Skeletal muscle cell (primary cell): ENCODE measurements at places on chromosomes 1 and 21.

DNA sequence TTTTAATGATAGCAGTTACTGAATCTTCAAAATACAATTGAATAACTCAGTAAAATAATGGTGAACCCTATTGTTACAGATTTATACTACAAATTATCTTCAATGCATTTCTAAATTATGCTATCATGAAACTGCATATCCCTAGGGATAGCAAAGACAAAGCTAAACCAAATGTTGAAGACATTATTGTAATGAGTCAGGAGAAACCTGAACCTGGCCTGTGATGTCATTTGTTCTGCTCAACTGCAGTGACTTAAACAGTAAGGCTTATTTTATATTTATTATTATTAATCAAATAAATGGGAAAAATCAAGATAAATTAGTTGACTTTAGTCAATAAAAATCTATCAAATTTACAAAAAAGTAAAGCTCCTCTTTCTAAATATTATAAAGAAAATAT, 100.3 kb downstream of the UCHL5 start:
- peak; percentile 81 for DNase-seq

- no peak for DNase-seq
These were observed 49.7 kb upstream of the DISP3 start for GRCh38 chr1:11429226-11429625.

GRCh38 chr1:174164826-174165225, 5.5 kb downstream of the RABGAP1L start:
- no peak for DNase-seq

DNA sequence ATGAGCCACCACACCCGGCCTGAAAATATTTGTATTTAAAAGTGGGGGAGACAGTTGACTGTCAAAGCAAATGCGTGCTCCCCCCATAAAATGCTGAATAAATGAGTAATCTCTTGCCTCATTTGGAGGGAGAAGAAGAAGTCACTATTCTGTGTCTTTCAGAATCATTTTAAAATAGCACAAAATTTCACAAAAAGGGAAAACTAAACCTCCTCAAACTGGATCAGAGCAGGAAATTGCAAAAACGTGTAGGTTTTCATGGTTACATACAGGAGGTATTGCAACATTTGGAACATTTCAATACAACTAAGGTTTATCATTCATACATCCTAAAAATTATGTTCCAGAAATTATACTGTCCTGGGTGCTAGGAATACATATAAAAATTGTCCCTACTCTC, 13.6 kb downstream of the MTF1 start:
- DNase-seq, result no peak

DNA sequence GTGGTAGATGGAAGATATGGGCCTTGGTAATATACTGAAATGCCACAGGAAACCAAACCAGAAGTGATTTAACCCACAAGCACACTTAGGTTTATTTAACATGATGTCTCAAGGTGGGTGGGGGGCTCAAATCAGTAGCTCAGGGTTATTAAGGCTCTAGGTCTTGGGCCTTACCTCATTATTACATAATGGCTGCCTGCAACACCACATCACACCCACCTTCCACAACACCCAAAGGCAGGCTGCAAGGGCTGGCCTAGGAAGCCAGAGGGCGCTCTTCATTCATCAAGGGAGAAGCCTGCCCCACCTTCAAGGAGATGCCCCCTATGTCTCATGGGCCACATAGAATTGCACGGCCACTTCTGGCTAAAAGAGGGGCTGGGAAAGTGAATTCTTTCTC, 6.0 kb downstream of the TFF1 start:
- no peak for DNase-seq

- DNase-seq, result no peak
These were observed 1453.2 kb downstream of the PLA2G4A start for GRCh38 chr1:188281921-188282320.

DNA sequence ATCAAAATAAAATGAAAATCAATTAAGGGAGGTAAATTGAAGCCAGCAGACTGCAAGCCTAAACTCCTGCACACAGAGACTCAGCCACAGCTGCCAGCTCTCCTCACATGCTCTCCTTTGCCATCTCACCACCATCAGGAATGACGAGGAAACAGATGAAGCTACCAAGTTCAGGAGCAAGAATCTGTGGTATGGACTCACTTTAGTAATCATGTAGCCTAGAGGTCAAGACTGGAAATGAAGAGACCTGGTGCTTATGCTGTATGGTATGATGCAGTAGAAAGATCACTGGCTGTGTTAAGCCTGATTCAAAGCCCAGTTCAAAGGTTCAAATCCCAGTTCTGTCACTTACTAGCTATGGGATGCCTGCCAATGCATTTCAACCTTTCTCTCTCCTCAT, 78.9 kb upstream of the CAMK1G start:
- DNase-seq, result no peak

DNA sequence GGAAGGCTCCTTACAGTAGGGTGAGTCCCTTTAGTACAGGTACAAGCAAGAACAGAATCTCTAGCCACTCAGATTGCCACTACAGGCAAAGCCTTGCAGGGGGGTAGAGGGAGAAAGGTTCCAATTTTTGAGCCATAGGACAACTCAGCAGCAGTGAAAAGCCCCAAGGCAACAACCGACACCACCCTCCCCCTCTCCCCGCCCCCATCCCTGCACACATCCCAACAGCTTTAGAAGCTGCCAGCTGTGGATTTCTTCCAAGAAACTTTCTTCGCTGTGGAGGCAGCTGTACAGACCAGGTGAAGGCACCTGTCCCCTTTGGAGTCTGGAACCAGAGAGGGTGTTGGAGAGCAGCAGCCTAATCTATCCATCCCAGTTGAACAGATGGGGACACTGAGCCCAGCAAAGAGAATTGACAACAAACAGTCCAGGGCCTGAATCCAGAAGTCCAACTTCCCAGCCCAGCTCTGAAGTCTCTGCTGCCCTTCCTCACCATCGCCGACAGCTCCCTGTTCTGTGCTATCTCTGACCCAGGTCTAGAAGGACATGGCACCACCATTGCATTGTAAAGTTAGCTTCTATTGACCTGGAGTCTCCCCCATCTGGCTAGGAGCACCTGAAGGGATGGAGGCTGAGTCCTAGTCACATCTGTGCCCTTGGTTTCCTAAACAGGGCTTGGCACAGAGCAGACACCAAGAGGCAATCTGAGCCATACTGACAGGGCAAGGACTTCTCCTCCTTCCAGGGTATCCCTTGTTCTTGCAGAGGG, 2.2 kb downstream of the TENT5B start:
- no peak for DNase-seq

DNA sequence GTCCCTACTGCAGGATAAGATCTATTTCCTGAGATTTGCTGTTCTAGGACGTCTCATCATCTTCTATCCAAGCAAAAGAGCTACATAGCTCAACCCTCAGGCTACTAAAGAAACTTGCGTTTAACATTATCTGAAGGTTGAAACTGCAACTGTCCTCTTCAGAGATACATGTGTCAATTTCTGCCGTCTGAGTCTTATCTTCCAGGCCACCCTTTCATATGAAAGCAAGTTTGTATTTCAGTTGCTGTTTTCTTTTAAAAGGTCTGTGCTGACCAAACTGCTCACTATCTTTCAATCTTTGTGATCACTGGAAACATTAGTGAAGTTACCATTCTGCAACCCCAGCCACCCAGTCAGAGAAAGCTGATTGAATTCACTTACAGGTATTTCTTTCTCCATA, 108.6 kb upstream of the RAB3GAP2 start:
- DNase-seq, result no peak

GRCh38 chr1:223473601-223474344, 80.6 kb downstream of the CCDC185 start:
- no peak for DNase-seq

- DNase-seq, result no peak
These were observed 227.7 kb upstream of the SAMSN1 start for GRCh38 chr21:14773777-14774345.

DNA sequence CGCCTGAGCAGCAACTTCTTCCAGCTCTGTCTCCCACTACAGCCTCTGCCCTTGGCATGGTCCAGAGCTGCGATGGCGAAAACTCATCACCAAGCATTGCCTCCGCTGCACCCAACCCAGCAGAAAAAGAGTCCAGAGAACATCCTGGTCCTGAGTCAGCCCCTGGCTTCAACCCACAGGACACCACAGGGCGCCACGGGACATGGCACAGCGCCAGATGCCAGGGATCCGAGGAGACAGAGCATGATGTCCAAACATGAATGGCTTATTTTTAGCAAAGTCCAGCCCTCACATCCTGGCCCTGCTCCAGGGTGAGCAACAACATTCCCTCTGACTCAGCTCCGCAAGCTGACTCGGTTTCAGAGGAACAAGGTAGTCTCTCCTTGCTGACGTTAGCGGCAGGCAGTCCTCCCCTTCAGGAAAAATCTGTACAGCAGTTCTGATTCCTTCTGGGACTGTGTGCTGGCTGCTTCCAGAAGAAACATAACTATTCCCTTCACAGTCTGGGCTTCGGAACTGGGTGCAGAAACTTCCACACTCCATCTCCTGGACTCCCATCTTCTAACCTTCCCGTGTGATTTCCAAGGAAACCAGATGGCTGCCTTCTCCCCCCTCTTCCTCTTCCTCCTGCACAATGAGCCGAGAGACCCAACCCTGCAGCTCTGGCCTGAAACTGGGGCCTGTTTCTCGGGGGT, 131.3 kb downstream of the TOMM20 start:
- peak; percentile 100 for DNase-seq

DNA sequence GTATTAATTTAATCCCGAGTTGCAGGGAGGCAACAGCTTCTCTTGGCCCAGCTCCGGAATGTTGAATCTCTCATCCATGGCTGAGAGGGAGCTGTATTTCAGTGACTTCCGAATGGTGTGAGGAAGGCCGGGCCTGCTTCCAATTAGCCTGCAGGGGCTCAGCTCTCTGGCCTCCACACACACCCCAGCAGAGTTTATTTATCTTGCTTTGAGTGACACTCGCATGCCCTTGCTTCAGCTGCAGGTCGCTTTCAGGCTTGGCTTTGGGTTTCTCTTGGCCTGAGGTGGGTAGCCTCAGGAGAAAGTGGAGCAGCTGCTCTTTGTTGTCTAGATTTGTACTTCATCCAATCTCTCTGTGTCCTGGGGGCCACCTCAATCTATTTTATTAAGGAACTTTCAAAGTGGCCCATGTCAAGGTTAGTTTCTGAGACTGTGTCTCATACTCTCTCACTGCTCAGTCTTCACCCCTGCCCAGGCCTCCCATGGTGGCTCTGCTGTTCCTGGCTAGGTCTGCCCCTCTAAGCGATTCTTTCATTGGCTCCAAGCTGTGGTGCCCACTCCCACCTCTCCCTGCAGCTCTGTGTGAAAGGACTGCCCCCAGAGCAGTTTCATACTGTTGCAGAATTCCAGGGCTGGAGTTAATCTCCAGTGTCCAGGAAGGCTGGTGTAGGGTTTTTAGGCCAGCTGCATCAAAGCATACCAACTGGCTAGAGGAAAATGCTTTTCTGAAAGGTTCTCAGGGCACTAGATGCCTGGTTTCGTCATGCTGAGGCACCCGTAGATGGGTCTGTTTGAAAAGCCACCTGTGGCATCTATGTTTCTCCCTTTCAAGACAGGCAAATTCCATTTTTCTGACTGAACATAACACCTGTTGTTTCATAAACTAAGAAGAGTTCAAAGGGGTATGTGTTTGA, 153.5 kb downstream of the PLXNA2 start:
- DNase-seq, result no peak

DNA sequence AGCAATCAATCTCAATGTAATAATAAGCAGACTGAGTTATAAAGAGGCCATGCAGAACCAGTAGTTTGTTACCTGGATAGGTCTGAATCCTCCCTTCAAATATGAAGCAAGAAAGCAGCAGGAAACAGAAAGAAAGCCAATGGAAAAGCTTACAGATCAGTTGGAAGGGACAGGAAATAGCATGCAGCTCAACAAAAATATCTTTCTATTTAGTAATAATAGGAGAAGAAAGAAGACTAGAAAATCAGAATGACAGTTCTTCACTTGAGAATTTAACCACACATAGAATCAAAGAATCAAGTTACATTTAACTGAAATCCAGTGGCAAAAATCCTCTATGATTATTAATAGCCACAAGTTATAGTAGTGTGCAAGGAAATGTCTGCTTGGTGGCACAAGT, 194.4 kb downstream of the EIF4G3 start:
- DNase-seq, result no peak

DNA sequence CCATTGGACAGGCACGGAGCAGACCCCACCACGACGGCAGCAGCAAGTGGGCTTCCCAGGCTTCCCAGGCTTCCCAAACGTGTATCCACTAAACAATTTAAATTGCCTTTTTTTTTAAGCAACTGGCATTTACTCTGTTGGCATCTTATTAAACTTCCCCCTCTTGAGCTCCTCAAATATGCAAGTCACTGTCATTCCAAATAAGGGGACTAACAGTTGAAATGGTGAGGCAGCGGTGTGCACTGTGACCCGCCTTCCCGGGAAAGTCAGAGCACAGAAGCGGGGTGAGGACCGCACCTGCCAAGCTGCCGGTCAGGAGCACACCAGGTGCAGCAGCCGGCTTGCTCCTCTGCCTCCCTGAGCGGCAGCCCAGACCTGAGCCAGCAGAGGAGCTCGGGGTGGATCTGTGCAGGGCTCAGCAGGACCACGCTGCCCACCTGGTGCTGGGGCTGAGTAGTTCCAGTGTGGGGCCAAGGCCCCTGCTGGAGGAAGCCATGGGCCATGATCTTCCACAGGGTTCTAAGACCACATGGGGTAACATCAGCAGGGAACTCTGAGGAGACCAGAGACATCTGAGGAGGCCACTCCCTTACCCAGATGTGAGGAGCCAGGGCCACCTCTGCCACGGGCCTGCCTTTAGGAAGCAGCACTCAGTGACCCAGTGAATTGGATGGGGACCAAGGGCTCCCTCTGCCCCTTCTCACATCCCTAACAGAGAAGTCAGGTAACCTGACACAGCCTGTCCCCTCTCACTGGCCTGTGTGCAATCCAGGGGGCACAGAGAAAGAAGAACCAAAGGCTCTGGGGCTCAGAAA, 245.4 kb downstream of the NPHP4 start:
- DNase-seq, result no peak

GRCh38 chr1:2128189-2128901, 66.2 kb downstream of the FAAP20 start:
- DNase-seq, result no peak

- DNase-seq, result peak; percentile 90
These were observed 46.3 kb upstream of the VANGL1 start for GRCh38 chr1:115595279-115596079.
